Stimulated activated CD8-positive, alpha-beta memory T cell treated with anti-CD3 and anti-CD28 coated beads, Interleukin-4, amount 100 ng/mL, for 24 hours (primary cell): ENCODE measurements at places on chromosomes 3 and 15.

GRCh38 chr3:190432216-190432615 is 17.5 kb downstream of the TMEM207 start:
- no peak for DNase-seq

- DNase-seq = no peak
Measured at GRCh38 chr15:87716422-87716821, 540.1 kb downstream of the NTRK3 start.

- DNase-seq = no peak
Measured at GRCh38 chr3:100954990-100955389, 38.2 kb downstream of the ABI3BP start.

GRCh38 chr3:196661400-196661799 is 21.9 kb downstream of the NRROS start:
- DNase-seq = no peak

DNA sequence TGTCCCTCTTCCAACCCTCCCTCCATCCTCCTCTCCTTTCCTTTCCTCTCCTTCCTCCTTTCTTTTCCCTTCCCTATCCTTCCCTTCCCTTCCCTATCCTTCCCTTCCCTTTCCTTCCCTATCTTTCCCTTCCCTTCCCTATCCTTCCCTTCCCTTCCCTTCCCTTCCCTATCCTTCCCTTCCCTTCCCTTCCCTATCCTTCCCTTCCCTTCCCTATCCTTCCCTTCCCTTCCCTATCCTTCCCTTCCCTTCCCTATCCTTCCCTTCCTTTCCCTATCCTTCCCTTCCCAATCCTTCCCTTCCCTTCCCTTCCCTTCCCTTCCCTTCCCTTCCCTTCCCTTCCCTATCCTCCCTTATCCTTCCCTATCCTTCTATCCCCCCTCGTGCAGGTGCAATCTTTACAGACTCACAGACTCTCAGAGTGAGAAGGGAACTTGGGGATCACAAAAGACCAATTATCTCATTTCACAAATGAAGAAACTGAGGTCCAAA is 31.5 kb downstream of the RASGRF1 start:
- DNase-seq = no peak

- no peak for DNase-seq
Measured at GRCh38 chr3:196985954-196986885, 17.6 kb upstream of the PIGZ start.

DNA sequence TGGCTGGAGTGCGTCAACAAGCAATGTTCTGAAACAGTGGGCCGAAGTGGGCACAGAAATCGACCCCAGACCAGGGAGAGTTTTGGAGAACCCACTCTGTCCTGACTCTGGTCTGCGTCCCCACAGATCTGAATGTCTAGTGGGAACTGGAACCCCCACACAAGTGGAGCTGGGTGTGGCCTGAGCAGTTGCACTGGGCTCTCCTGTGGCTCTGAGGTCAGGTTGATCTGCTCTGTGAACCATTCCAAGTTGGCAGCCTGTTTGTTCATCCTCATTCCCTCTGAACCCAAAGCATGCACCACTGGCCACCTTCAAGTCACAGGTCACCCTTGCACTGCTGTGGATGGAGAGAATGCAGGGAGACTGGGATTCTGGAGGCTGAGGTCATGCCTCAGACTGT is 60.5 kb downstream of the STARD5 start:
- DNase-seq = no peak

- DNase-seq = no peak
Measured at GRCh38 chr3:37920156-37920699, 58.5 kb downstream of the CTDSPL start.
